ENCODE measurements at places on chromosomes 5 and 9. TPM values are rescaled to one million over a fixed set of nuclear protein-coding genes. Genes with fewer than 3 reads are reported as not detected.
A peak's percentile ranks its signal among the peaks of the same experiment; 100 is the strongest.

The HOMER1 gene
- total RNA-seq: 6.0 TPM

The REXO4 gene
- total RNA-seq: 27.5 TPM

The BTNL8 gene
- 47.3 TPM for total RNA-seq

The KLF9 gene
- 40.9 TPM for total RNA-seq

DNA sequence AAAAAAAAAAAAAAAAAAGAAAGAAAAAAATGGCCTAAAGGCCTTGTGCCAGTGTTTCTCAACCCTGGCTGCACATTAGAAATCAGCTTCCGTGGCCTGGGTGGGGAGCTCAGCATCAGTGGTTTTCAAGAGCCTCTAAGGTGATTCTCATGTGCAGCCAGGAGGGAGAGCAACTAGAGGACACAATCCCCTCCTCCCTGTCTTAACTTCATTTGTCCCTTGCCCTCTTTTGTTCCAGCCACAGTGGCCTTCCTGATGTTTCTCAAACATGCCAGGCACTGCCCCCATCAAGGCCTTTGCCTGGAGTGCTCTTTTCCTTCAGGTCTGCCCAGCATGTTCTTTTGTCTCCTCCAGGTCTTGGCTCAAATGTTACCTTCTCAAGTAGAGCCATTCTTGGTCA, 42.4 kb downstream of the HOMER1 start:
- DNase-seq: no peak

GRCh38 chr9:124210697-124211096, 47.1 kb upstream of the NEK6 start:
- no peak for DNase-seq

DNA sequence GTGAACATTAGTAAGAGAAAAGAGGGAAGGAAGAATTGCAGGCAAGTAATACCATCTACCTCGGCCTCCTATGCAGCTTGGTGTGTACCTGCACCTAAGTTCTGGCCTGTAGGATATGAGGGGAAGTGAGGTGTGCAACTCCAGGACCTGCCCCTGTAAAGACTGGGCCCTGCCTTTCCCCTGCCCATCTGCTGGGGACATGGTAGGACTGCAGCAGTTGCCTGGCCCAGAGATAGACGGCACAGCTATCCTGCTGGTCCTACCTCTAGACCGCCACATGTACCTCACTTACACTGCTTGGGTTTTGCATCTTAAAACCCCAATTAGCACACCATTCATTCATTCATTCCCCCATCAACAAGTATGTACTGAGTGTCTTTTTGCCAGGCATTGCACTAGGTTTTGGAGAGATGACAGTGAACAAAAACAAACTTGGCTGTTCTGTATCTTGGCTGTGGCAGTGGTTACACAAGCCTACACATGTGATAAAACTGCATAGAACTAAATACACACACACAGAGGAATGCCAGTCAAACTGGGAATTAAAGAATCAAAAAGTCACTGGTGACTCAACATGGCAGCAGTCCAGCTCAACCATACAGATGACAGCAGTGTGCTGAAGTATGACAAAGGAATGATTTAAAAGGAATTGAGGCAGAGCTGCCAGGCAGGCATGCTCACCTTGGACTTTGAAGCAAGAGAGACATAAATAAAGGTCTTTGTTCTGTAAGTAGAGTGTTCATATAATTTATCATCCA, 23.3 kb upstream of the MGAT1 start:
- DNase-seq: peak; percentile 87

- DNase-seq: no peak
These were observed 174.2 kb downstream of the OXCT1 start for GRCh38 chr5:41695920-41696582.

DNA sequence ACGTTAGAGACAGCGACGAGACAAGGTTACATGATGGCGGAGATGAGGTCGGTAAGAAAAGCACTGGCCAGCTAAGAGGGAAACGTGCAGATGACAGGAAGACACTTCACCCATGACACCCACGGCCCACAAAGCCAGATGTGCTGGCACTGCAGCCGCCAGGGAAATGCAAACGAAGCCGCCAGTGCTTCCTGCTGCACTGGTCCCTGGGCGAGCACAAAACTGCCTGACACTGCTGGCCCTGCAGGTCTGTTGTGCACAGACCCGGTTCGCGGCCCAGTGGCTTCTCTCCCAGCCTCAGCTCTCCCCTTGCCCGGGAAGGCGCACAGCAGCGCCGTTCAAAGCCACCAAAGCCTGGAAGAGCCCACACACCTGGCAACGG, 20.3 kb downstream of the QSOX2 start:
- DNase-seq: no peak

DNA sequence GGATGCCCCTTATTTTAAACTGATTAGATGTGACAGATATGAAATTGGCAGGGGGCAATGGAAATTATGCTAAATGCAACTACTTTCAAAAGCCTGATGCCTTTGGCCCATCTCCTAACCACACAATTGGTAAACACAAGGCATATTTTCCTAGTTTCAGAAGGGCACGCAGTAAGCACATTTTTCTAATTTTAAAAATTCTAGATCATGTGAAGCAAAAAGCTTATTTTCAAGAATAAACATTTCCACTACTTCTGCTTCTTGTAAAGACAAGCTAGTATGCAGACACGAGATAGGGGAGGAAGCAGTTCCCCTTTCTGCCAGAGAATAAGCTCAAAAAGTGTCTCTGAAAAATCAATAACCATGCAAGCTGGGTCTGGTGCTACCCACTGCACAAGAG, 67.7 kb downstream of the ABCA1 start:
- DNase-seq: no peak

All from mucosa of gallbladder (tissue), 1 donor.